ENCODE measurements at places on chromosomes 3 and 15.

GRCh38 chr3:121995161-121996137 lies 26.6 kb downstream of the ILDR1 start:
- DNase-seq = peak; percentile 29

- DNase-seq = peak; percentile 87
Measured at GRCh38 chr15:74375303-74375693, 7.9 kb upstream of the CYP11A1 start.

GRCh38 chr15:69854521-69855181 lies 243.1 kb downstream of the TLE3 start:
- no peak for DNase-seq

DNA sequence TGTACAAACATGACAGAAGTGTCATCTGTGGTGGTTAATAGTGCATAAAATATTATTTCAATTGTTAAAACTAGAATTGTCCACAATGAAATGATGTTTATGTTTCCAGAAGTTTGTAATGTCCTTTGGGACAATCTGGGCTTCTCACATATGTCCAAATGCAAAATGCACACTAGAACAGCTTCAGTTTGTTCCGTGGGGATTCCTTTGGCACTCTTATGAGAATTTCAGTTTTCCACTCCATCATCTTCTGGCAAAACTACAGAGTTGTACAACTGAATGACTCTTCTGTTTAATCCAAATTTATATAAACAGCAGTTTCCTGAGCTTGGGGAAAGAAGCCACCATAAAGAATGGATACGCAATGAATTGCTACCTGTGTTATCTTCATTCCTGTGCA lies 2.0 kb upstream of the OR5H6 start:
- DNase-seq = no peak

GRCh38 chr15:38642689-38643270 lies 78.2 kb upstream of the RASGRP1 start:
- DNase-seq = no peak

DNA sequence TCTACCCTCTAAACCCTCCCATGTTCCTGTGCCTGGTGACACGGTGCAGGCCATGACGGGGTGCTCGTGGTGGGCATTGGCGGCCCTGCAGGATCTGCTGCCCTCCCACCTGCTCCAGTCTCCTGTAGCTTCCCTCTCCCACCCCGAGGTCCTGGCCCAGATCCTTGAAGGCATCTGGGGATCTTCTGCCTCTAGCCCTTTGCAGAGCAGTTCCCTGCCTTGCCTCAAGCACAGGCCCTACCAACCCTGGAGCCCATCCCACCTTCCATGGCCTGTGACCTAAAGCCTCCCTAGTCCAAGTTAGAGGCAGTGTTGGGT lies 27.5 kb upstream of the SEC13 start:
- DNase-seq = no peak

DNA sequence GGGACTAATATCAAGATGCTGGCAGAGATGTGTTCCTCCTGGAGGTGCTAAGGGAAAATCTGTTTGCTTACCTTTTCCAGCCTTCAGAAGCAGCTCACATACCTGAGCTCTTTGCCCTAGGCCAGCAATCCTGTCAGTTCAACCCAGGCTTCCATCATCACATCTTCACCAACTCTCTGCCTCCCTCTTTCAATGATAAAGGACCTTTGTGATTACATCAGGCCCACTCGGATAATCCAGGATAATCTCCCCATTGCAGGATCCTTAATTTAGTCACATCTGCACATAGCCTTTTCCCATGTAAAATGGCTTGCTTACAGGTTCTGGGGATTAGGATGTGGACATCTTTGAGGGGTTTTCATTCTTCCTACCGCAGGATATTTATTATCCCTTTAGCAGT lies 58.3 kb downstream of the NSUN3 start:
- no peak for DNase-seq

- DNase-seq = no peak
Measured at GRCh38 chr3:14949126-14949525, 1.7 kb downstream of the NR2C2 start.

DNA sequence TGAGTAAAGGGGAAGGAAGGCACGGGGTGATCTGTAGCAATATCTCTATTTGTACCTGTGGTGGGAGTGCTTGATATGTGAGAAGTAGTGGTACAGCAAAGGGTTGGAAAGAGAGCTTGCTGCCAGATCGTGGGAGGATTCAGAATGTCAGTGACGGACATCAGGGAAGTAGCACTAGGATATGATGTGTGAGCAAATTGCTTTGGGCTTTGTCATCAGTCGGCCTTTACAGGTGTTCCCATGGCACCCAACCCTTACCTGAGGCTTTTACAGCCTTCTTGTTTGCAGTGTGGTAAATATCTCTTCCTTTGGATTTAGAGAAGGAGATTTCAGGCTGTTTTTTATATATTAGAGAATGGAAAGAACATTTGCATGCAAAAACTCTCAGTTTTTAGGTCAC lies 29.8 kb downstream of the IL1RAP start:
- no peak for DNase-seq

DNA sequence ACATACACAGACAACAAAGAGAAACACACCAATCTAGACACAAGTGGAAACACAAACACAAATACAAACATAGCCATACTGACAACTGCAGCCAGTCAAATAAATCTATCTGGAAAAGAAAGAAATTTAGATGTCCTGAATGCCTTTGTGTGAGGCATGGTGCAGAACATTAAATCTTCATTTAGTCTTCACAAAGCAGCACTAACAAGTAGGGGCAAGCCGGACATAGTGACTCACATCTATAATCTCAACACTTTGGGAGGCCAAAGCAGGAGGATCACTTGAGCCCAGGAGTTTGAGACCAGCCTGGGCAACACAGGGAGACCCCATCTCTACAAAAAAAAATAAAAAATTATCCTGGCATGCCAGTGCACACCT lies 11.7 kb downstream of the MEGF11 start:
- DNase-seq = no peak

DNA sequence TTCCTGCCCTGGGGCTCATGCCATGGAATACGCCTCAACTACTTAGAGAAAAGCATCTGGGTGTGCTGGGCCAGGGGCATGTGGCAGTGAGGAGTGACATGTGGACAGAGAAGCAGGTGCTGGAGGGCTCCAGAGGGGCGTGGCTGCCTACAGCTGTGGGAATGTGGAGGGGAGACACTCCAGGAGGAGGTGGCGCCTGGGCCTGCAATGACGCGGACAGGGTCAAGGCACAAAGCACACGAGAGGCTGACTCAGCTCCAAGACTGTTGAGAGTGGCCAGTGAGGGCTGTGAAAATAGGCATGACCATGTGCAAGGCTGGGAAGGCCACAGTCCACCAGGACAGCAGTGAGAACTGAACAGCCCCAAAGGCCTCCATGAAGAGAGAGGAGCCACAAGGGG lies 48.5 kb downstream of the PTH1R start:
- no peak for DNase-seq

GRCh38 chr3:153573481-153573880 lies 411.5 kb downstream of the RAP2B start:
- no peak for DNase-seq

DNA sequence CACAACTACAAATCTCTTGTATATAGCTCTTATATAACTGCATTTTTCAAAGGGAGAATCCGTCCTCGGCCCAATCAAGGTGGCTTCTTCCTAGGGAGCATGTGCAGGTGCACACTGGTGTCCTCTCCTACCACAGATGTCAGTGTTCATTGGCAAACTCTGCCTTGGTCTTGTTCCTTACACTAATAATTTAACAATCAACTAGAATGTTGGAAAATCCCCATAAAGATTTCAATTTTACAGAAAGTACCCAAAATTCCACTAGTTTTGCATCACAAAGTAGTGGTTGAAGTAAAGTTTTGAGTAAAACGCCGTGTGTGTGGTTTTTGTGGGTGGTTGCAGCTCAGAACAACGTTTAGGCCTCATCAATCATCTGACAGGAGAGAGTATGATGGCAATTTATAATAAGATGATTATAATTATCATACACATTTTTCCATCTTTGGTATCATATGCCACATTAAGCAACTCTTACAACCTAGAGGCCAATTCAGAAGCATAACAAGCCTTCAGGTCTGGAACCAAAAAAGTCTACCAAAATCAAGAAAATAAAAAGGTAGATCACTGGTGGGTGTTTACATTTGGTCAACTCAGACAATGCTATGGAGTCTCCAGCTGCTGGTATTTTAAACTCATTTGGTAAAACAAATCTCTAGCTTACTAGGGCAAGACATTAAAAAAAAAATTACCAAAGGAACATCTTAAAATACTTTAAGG lies 128.9 kb upstream of the BHLHE40 start:
- DNase-seq = peak; percentile 12

DNA sequence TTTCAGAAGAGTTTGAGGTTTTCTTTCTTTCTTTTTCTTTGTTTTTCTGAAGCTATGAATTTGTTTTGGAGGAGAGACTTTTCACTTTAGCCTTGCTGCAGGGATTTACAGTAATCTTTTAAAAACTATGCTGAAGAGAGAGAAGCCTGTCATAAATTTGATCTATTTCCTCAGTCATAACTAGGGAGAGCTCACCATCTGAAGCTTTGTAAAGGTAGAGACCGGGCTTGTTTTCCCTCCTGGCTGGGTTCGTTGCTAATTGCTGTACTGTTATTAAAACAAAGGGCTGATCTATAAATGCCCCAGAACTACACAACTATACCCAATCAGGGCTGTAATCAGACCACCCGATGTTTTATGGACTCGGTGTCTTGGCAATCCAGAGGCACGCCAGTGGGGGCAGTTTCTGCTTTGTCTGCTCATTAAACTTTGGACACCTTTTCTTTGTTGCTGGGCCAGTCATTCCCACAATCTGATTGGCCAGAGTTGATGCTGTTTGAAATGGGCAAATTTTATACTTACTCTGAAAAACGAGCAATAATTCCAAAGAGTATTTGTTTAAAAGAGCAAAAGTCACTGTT lies 164.3 kb downstream of the CACNA1D start:
- DNase-seq = no peak

- no peak for DNase-seq
Measured at GRCh38 chr3:32202496-32202895, 36.0 kb upstream of the CMTM8 start.

- DNase-seq = no peak
Measured at GRCh38 chr3:152539191-152539764, 270.5 kb downstream of the MBNL1 start.

GRCh38 chr3:126517986-126518778 lies 609 bp upstream of the UROC1 start:
- DNase-seq = no peak

GRCh38 chr15:85839643-85840042 lies 44.9 kb upstream of the KLHL25 start:
- DNase-seq = no peak

DNA sequence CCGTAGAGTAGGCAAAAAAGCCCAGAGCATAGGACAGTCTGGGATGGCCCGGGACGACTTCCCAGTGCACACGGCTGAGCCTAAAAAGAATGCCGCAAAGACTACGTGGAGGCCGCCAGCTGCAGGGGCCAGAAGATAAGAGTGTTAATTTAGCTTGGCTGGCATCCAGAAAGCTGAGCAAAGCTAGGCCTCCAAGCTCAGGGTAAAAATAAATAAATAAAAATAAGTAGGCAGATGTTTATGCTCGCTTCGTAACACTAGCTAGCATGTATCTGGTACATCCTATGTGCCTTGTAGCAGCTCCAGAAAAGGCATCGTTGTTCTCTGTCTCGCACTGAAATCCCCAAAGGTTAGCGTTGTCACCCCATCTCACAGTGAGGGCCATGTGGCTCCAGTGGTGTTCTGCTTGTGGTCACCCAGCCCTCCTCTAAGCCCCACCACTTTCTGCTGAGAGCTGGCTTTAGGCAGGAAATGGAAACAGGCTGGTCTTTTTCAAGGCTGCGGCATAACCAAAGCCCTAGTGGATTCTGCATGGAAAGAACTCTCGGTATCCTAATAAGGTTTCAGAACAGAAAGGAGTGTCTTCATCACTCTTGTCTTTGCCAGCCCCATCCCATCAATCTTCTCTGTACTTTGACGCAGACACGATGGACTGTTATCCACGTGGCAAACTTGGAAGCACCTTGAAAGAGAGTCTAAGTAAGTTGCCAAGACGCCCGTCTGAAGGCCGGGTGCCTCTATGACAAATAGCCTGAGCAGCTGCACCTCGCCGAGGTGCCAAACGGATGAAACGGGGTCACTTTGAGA lies 58.1 kb upstream of the MEF2A start:
- no peak for DNase-seq

- DNase-seq = no peak
Measured at GRCh38 chr3:165466856-165467255, 270.7 kb upstream of the SLITRK3 start.

DNA sequence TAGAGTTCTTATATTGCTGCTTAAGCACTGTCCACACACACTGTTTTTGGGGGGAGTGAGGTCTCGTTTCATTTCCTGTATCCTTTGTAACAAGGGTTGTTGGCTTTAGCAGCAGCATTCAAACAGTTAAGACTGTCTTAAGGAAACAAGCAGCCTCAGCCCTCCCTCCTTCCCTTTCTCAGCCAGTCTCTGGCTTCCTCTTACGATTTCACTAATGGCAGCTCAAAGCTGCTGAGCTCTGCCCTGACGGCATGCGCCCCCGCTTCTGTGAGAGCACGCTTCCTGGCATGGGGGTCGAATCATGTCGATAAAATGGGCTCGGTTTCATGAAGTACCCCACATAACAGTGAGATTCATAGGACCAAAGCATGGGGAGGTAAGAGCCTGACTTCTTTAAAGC lies 105.0 kb downstream of the KLHL25 start:
- DNase-seq = peak; percentile 82

- no peak for DNase-seq
Measured at GRCh38 chr15:45107941-45108630, 5.9 kb downstream of the DUOX2 start.

DNA sequence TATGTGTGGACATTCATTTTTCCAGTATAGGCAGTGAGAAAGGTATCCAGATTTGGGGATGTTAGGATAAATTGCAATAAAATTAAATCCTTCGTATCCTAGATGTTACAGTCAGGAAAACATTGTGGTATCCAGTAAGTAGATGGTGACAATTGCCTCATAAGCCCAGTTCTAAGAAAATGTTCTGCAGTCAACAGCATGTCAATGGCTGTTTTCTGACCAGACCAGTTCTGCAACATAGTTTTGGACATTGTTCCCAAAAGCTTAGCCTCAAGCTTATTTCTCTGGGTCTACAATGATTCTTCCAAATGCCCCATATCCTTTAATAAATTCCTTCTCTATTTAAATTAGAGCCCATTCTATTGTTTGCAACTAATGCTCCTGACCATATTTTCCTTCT lies 480.7 kb downstream of the FHIT start:
- DNase-seq = no peak

- DNase-seq = no peak
Measured at GRCh38 chr3:194861375-194861774, 175.7 kb downstream of the FAM43A start.

GRCh38 chr3:104367000-104367399 lies 999.7 kb upstream of the ALCAM start:
- no peak for DNase-seq

Measured in CD4-positive, alpha-beta T cell treated with Interleukin-15 for 4 hours (primary cell).